ENCODE measurements at places on chromosomes 1 and 21.
A peak's percentile ranks its signal among the peaks of the same experiment; 100 is the strongest.

GRCh38 chr1:11174261-11174942, 14.8 kb upstream of the ANGPTL7 start:
- DNase-seq: no peak

DNA sequence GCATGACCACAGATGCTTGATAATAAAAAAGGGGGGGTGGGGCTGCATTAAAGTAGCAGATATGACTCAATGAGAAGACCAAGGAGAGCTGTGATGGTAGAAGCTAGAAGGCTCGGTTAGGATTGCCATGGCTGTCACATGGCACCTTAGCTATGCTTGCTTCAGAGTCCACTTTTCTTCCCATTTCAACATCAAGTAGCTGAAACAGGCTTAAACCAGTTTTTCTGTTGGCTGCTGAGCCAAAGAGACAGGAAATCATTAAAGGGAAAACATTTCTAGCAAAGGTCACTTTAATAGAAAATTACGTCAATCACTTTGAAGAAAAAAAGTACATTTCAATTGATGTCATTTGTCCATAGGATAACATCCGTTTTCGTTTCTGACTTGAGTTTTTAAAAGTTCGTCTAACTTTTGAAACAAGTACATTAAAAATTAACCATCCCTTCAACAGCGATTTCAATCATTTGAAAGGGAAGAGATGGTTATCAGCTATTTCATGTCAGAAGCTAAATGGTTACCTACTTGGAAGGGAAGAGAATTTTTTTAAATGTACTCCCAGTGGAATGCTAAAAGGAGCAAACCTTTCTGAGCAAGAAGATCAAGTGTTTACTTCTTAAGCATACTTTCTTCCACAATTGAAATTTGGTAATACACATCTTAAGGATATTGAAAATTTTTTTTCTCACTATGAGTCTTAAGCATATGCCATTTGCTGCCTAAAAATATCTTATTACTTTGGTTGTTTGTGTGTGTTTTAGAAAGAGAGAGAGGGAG, 488.1 kb upstream of the PRMT6 start:
- DNase-seq: no peak

DNA sequence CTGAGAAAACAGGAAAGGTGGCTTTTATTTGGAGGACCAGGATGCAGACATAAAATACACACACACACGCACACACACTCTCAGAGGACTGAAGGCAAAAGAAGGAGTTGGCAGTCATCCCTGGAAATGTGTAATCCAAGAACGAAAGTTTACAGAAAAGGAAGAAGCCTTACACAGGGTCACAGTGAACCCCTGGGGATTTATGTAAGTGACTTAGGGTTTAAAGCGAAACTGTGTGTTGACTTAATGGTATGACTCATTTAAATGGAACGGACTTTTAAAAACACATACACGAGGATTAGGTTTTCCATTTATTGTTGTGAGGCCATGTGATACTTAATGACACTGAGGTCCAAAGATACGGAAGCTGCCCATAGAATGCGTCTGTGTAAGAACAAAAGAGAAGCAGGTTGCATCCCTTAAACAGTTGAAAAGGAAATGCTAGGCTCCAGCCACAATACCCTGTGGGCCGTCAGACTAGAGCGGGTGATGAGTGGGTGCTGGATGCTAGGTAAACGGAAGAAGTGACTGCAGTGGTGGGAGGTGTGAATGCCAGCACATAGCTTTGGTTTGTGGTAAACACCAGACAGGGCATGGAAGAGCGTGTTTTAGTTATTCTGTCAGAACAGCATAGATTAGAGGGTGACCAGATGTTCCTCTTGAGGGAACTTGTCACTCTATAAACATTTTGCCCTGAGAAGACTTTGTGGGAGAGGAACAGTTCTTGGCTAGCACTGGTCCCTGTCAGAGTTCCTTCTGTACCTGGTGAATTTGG, 21.6 kb upstream of the BCL10 start:
- peak; percentile 98 for DNase-seq

GRCh38 chr1:111025109-111025508, 61.4 kb upstream of the LRIF1 start:
- DNase-seq: no peak

GRCh38 chr1:176073524-176074157, 133.4 kb downstream of the COP1 start:
- DNase-seq: peak; percentile 18

- DNase-seq: no peak
Measured at GRCh38 chr1:169872906-169873305, 20.8 kb downstream of the SCYL3 start.

DNA sequence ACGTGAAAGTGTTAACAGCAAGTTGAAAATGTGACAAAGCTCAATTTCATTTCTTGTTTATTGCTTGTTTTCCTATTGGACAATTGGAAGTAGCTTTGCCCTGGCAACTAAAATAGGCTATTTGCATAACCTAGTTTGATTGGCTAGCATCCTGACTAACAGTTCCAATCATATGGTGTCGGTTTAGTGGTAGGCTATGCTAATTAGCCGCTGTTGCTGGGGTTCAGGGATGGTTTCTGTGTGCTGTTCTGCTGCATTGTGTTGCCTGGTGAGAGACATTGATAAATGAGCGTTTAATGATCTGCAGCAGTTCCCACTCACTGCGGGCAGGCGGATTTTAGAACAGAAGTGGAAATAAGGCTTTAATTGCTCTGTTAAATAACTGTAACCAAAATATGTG, 68.5 kb downstream of the DYRK1A start:
- DNase-seq: peak; percentile 80

GRCh38 chr1:110218137-110218536, 8.0 kb downstream of the KCNC4 start:
- no peak for DNase-seq

DNA sequence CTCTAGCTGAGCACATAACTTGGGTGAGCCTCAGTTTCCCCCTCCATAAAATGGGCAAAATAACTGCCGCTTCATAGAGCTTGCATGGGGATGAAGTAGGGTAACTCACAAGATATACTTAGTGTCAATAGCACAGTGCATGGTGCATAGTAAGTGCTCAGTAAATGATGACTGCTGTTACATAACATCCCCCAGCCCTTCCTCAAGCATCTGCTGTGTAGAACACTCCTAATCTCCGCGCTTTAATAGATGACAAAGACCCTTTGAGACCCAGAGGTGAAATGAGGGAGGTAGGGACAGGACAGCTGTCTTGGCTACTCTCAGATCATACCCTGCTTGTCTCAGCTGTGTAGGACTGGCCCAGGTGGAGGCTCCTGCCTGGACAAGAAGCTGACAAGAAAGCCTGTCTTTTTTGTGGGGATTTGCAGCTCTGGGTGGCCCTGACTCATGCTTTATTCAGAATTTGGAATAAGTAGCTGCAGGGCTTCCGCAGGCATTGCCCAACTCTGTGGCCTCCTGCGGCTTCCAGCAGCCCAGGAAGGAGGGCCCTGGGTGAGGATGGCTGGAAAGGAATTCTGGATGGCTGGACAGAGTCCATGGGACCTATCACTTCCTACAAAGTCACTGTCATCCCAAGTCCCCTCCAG, 20.7 kb upstream of the PADI4 start:
- DNase-seq: peak; percentile 59

DNA sequence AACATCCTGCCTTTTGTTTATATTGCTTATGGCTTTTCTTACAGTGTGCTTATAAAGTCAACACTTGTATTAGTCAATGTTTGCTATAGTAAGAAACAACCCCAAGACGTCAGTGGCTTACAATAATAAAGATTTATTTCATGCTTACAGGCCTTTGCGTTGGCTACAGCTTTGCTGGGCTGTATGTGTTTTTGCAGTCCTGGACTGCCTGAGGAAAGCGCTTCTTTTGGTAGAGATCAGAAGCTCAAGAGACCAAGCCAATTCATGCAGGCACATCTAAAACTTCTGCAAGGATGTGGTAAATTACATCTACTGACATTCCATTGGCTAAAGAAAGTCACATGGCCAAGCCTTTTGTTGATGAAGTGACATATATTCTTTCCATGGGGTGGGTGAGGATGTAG, 17.5 kb upstream of the PRKAA2 start:
- DNase-seq: no peak

DNA sequence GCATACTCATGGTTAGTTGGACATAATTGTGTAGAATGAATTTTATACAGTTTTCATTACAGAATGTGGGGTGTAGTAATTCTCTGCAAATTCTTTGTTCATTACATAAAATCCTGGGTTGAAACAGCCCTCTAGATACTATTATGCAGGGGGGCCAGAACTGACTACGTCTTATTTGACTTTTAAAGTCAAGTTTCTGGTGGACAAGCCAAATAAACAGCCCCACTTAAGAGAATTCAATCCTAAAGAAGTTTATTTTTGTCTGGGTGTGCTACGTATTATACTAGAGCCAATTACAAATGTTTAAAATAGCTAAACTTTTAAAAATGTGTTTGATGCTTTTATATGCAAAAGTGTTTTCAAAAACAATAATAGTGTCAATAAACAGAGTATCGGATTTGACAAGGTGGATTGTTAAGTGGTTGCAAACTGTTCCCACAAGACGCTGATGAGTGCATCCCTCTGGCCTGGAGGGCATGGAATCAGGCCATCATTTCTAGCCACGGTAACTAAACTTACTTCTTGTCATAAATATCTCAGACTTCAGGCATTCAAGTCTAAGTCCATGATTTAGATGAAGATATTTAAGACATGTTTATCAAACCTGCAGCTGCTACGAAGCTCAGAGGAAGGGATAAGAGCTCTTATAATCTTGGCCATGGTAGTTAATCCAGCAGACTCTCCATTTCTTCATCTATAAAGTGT, 646.3 kb downstream of the KIF26B start:
- peak; percentile 59 for DNase-seq

DNA sequence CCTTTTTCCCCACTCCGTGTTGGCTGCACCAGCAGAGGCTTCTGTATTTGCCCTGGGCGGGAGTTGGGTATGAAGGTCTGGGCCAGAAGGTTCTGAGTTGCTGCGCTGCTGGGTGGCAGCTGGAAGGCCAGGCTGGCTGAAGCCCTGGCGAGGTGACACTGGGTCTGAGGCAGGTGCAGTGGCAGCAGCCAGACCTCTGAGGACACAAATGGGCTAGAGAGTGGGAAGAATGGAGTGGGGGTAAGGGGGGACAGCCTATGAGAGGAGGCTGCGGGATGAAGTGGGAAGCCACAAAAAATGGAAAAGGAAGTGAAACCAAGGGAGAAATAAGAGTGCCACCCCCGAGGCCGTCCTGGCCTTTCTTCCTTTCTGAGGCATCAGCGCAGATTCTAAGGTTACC, 53.2 kb downstream of the STX6 start:
- DNase-seq: no peak

- no peak for DNase-seq
Measured at GRCh38 chr1:10806966-10807365, 10.5 kb upstream of the CASZ1 start.

- no peak for DNase-seq
Measured at GRCh38 chr1:10755970-10756521, 40.4 kb downstream of the CASZ1 start.

DNA sequence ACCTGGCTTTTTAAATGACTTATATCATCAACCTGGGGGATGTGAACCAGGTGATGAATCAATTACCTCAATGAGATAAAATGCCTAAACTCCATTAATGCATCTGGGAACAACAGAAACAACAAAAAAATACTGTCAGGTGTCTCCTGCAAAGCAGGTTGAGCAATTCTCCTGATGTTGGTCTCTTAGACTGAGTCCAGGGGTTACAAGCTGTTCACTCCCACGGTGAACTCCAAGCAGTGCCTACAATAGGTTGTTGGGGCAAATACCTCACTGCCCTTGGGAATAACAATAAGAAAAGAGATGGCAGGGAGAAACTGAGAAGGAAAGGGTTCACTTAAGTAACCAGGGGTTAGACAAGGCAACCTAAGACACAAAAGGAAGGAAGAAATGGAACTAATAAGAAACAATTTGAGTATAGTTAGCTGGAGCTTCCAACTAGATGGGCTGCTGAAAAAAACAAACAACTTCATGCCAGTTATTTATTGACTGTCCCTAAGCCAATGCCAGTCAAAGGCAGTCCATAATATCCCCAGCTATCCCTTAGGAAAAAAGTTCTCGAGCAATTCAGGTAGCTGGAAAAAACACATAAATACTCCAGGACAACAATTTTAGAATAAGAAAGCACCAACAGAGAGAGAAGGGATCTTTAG, 97.6 kb upstream of the MAGI3 start:
- no peak for DNase-seq

- DNase-seq: no peak
Measured at GRCh38 chr1:59342801-59343575, 46.1 kb downstream of the FGGY start.

- no peak for DNase-seq
Measured at GRCh38 chr21:15797577-15798363, 68.0 kb downstream of the USP25 start.

GRCh38 chr21:10464975-10465374, 56.4 kb upstream of the TPTE start:
- no peak for DNase-seq

- no peak for DNase-seq
Measured at GRCh38 chr1:23977854-23978191, 2.3 kb downstream of the SRSF10 start.

DNA sequence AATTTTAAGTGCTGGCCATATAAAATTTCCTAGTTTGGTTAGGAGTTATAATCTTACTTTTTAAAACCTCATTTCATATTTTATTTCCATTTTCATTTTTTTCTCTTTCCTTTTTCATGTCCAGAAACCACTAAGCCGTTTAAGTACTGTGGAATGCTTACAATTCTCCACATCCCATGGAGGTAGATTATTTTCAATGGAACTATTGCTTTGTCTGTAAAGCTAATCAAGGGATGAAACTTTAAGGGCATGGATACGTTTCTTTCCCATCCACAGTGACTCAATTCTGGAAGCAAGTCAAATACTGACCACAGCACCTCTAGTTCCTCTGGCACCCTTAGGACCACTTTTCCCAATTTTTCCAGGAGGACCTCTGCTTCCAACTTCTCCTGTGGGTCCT, 139.1 kb upstream of the ZNHIT6 start:
- no peak for DNase-seq

- no peak for DNase-seq
Measured at GRCh38 chr1:28519946-28520725, 14.3 kb downstream of the RCC1 start.

GRCh38 chr1:21725748-21726392, 56.7 kb upstream of the RAP1GAP start:
- DNase-seq: no peak

DNA sequence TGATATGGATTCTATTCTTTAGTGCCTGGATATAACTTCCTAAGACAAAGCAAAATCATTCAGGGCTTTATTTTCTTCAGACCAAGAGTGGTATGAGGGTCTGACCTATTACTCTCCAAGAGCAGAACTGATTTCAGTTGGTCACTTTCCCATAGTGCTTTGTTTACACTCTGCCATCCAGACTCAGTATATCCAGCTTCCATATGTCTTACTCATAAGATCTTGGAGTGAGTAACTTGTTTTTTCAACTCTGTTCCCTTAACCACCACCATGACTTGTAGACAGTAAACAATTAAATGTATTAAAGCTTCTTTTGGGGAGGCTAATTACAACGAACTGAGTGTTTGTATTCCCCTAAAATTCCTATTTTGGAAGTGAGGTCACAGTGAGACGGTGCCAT, 83.4 kb downstream of the USP24 start:
- DNase-seq: no peak

Measured in AG09309 (cell line).